ENCODE measurements at places on chromosomes 11 and 22.

- DNase-seq = no peak
These were observed 37.2 kb downstream of the OR2AG2 start for GRCh38 chr11:6734616-6735015.

DNA sequence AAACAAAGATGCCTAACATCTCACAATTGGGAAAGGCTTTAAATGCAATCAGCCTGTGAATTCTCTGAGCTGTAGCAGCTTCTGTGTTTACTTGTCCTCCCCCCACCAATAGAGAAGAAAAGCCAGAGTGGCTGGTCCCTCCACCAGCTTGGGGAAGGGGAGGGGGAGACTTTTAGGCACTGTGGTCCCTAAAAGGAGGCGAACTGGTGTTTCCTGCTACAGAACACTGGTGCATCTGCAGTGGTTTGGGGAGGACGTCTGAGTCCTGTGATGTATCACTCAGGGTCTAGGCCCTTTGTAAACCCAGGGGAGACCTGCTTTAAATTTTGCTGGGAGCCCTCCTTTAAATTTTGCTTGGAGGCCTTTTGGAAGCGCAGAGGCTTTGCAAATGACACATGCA lies 16.9 kb downstream of the TNRC6B start:
- no peak for DNase-seq

GRCh38 chr22:46262449-46263215 lies 511 bp downstream of the PKDREJ start:
- no peak for DNase-seq

GRCh38 chr11:130729678-130730300 lies 186.5 kb downstream of the SNX19 start:
- no peak for DNase-seq

GRCh38 chr22:46863794-46864193 lies 101.3 kb downstream of the TBC1D22A start:
- DNase-seq = no peak

DNA sequence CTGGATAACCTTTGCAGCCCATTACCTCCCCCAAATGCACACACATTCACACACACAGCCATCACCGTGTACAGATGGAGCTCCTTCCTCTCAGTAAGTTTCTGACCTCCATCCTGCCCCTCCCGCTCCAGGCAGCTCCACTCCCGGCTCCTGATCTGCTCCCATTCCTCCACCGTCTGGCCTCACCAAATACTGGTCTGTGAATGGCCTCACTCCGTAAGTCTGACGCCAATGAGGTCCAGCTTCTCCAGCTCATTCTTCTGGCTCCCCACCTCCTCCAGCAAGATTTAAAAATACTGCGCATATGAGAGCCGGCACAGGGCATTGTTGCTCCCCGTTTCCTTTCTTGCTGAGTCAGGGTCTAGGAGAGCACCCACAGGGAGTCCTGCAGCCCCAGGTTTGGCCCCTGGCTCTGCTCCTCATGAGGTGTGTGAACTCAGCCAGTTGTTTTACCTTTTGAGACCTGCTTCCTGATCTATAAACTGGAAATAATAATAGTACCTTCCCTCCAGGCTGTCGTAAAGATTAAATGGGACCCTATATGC lies 14.0 kb upstream of the TUB start:
- DNase-seq = no peak

GRCh38 chr11:128720522-128720985 lies 26.7 kb downstream of the FLI1 start:
- DNase-seq = no peak

- no peak for DNase-seq
These were observed 229.3 kb downstream of the CASP12 start for GRCh38 chr11:104668797-104669463.

- DNase-seq = no peak
These were observed at the start of gene P2RY6 for GRCh38 chr11:73271936-73272679. Gene P2RY6, plus strand, starts transcription at chr11:73272338. Its CDS starts 24,181 bp downstream, at chr11:73296519.

DNA sequence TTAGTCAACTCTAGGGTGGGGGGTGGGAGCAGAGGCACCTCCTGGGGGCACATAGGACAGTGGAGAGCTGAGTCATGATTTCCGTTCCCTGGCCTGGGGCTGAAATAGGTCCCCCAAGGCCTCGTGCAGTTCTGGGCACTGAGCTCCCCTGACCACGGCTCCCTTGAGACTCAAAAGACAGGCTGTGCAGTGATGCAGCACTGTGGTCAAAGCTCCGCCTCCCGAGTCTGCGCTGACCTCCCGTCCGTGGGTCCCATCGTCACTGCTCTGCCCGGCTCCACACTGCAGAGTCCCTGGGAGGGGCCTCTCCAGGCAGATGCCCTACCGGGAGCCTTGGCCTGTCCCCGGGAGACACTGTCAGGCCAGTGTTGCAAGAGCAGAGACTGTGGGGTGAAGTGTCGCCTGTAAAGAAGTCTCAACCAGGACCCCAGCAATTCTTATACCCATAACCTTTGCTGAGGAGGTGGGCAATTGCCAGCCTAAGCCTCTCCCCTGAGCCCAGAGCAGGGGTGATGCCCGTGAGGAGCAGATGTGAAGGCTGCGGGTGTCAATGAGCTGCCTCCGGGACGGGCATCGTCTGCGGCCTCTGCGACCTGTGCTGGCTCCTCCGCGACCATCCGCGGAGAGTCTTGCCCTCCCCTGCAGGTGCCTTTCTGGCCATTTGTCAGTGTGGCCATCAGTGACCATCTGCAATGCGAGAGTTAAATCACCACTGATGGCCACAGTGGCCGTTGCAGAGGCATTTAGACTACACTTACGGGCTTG lies 877.3 kb downstream of the BRD1 start:
- DNase-seq = no peak

GRCh38 chr22:27173530-27173929 lies 516.1 kb downstream of the MIAT start:
- DNase-seq = no peak

- DNase-seq = no peak
These were observed 6.7 kb upstream of the SF1 start for GRCh38 chr11:64784813-64785581.

- no peak for DNase-seq
These were observed 133.6 kb upstream of the C11orf58 start for GRCh38 chr11:16604794-16605388.

DNA sequence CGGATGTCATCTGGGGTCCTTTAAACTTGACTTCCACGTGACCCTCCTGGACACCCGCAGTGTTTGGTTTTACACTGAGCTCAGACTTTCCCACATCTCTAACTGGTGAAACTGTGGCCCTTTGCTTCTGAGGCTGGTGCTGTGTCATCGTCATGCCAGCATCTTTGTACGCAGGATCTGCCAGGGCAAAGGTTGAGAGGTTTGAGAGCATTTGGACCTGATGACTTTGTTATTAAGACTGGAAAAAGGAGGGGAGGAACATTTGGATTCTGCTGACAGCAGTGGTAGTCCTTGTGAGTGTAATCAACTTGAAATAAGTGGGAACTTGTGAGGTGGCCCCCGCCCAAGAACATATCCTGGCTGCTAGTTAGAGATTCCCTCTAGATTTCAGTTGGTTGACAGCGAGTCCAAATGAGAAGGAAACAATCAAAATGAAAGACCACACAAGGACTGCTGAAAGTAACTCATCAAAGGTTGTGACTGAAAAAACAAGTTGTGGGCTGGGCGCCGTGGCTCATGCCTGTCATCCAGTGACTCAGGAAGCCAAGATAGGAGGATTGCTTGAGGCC lies 102.5 kb downstream of the KIAA1671 start:
- no peak for DNase-seq

DNA sequence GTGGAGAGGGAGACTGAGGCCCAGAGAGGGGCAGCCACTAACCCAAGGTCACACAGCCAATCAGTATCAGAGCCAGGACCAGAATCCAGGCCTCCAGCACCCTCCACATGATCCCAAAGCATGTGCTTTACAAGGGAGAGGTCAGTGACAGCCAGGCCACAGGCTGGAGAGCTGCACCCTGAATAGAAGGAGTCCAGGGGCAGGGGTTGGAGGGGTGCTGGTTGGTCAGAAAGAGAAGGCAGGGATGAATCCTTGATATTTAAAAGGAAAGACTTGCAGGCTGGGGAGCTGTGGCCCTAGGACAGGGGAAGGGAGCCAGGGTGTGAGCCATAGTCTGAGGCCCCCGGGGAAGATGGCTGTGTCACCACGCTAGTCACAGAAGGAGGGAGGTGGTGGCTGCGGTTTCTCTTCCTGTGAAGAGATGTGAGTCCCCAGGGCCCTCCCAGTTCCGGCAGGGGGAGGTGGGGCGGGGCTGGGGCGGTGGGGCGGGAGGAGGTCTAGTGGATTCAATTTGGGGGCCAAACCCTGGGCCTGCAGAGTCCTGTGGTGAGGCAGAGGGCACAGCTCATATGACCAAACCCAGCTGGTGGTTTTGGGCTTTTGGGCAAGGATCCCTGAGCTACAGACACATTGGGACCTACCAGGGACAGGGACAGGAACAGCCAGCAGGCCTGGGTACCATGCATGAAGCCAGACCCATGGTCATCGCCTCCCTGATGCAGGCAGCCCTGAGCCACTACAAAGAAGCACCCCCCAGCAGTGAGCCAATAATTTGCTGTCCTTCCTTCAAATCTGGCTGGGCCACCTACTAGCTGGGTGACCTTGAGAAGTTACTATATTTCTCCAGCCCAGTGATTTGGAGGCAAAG lies 14.0 kb downstream of the RAC2 start:
- peak; percentile 14 for DNase-seq

DNA sequence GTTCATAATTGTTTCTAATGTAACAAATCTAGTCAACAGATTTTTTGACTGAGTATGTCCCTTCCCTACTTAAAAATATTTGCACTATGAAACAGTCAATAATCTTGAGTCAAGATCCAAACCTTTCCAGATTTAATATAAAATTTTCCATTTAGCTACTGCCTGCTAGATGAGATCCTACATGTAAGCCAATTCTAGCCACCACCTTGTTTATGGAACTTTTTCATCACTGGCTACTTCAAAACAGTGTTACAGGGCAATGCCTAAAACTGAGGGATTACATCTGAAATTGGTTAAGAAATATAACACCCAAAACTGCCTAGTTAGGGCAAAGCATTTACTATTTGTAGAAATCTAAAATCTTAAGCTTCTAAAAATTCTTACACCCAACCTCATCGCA lies 10.5 kb upstream of the FUT4 start:
- DNase-seq = no peak

- DNase-seq = no peak
These were observed 5.6 kb upstream of the MIAT start for GRCh38 chr22:26651815-26652214.

DNA sequence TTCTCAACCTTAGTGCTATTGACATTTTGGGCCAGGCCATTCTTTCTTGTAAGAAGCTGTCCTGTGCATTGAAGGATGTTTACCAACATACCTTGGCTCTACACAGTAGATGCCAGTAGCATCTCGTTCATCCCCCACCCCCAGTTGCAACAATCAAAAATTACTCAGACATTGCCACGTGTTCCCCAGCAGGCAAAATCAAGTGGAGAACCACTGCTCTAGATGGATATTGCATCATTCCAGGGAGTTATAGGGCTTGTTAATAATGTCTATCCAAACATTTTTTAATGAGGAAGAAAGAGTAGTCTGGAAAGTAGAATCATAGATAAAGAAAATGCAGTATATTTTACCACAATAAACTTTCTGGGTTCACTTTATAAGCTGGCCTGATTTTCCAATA lies 64.1 kb downstream of the PRMT3 start:
- peak; percentile 22 for DNase-seq

DNA sequence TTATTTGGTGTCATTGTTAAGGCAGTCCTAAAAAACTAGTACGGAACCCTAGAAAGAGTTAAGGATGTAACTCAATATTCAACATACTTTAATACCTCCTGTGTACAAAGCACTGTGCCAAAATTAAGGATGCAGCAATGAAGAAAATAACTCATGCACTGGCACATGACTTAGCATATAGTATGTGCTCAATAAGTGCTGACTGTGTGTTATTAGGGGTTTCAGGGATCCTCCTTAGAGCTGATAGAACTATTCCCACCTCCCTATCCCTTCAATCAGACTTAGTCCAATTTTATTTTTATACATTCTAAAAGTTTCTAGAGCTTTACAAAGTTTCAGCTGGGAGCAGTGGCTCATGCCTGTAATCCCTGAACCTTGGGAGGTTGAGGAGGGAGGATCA lies 6.1 kb upstream of the FEZ1 start:
- no peak for DNase-seq

- DNase-seq = no peak
These were observed 4.3 kb upstream of the OSBPL5 start for GRCh38 chr11:3169255-3170043.

- DNase-seq = no peak
These were observed 5.0 kb downstream of the INCENP start for GRCh38 chr11:62128835-62129234.

DNA sequence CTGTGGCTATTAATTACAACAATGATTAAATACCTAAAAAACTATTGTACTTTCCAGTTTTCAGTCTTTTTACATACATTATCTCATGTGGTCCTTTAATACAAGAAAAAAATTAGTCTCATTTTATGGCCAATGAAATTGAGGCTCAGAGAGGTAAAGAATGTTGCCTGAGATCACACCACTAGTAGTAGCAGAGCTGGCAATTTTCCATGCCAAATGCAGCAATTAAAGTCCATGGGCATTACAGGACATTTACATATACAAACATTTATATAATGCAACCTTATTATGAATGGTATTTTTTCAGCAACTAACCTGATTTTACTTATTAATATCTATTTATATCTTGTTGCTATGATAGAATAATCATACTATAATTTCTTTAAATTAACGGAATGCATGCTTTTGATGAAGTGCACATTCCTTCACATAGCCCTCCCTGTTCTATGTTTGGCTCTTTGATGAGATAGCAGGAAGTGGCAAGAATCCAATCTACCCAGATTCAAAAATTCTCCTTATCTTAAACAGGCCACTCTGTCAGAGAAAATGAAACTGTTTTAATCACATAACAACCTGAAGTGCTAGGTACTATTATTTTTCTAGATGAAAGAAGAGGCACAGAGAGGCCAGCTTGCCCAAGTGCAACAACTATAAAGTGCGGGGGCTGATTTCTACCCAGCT lies 120.9 kb upstream of the LDLRAD3 start:
- DNase-seq = no peak

- no peak for DNase-seq
These were observed 74.1 kb upstream of the CHRM4 start for GRCh38 chr11:46465683-46466082.

GRCh38 chr11:132646890-132647289 lies 885.4 kb downstream of the OPCML start:
- DNase-seq = no peak

DNA sequence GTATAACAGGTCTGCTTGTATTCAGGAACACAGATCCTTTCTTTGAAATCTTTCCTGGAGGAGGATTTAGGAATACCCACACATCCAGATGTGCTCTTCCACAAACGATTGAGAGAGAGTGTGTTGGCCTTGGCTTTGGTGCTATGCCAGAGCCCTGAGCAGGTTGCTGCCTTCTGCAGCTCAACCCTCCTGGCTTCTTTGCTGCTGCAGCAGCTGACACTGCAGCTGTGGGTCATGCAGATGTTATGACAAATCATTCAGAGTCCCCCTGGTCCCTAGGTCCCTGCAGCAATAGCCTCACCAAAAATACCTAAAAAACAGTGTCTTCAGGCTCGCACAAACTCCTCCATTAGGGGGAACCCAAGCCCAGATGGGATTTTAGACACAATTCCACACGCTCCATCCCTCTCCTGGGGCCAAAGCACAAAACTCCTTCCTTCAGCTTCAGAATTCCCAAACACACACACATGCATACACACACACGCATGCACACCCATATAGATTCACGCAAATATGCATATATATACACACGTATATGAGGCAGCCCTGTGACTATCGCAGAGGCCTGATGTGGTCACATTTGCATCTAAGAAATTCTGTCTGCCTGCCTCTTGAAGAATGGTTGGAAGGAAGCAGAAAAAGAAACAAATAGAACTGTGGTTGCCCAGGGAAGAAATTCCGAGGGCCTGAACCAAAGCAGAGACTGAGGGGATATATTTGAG lies 35.4 kb downstream of the SLN start:
- DNase-seq = no peak

Data from SK-N-MC (cell line).